Mesothelial cell of epicardium (in vitro differentiated cells): ENCODE measurements at places on chromosomes 2 and 18.

- no peak for DNase-seq
These were observed 145.6 kb downstream of the PLCL1 start for GRCh38 chr2:197950006-197950405.

- DNase-seq: no peak
These were observed 15.5 kb upstream of the METTL21A start for GRCh38 chr2:207640661-207641060.

DNA sequence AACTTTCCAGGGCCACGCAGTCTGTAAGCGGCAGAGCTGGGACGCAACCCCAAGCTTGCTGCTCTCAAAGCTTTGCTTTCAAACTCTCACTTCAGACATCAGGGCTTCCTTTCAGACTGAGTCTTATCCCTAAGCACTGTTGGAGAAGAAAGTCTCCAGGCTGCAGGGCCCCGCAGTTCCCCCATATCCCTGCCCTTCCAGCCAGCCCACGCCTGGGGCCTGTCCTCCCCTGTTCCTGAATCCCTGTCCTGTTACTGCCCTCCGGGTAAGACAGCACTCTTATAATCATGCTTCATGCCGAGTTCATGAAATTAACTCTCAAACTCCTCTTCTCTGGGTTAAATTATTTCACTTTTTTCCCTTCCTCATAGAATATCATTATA is 37.9 kb downstream of the HPCAL1 start:
- DNase-seq: no peak

- no peak for DNase-seq
These were observed 10.9 kb downstream of the WIPF1 start for GRCh38 chr2:174586418-174587295.

DNA sequence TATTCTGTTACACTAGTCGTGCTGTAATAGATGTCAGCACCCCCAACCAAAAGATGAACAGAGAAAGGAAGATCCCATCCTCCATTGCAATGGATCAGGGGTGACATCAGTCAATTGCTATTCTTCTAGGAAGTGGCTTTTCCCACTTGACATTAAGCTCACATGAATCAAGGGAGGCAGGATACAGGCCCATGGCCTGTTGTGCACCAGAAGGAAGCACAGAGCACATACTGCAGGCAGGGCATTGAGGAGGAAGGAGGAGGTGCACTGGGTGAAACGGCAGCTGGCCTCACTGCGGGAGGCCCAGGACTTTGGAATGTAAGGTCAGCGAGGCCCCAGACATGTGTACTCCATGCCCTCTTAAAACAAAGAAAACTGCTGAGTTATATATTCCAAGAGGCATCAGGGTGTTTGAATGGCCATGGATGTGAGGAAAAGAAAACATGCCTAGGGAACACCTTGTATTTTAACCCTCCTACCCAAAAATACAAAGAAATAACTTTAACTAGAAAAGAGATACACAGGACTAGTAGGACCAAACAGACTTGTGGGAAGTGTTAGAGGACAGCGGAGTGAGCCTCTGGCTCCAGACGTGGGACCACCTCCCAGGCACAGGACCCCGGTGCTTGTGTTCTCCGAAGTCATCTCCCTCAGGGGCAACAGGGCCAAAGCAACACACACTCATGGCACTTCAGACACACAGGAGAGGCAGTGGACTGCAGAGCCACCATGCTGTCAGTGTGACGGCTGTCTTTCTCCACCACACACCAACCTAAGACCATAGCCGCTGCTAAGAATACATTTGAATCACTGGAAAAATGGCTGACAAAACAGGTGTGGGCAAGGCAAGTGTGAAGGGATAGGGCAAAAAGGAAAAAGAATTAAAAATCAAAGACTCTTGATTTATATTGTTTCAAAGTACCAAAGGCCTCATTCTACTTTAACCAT is 51.4 kb upstream of the RIOK3 start:
- no peak for DNase-seq

- DNase-seq: no peak
These were observed 126.3 kb downstream of the C2orf74 start for GRCh38 chr2:61288070-61288841.

GRCh38 chr2:39007875-39008504 is 112.9 kb downstream of the SOS1 start:
- no peak for DNase-seq

- no peak for DNase-seq
These were observed 76.2 kb downstream of the FAM168B start for GRCh38 chr2:131016826-131017741.

DNA sequence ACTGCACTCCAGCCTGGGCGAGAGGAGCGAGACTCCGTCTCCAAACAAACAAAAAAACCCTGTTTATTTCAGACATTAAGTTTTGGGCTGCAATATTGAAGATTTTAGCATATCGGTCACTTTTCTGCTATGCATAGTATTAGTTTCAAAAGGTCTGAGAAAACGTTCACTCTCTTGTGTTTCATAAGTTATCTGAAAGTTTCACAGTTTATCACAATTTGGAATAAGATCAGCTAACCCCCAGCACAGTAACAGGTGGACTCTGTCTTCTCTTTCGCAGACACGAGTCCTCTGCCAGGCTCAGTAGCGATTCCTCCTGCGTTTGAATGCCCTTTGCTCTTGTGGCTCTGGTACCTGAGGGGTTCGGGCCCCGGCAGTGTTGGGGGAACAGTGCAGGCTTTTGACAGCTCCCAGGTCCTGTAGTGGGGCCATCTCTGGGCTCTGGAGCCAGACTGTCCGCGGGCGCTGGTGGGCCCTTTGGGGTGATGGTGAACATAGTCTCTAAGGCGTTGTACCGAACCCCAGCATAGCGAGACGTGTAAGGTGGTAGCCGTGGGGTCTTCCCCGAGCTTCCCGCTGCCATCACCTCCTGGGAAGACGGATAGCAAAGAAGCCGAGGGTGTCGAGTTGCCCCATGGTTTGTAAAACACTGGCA is 20.4 kb downstream of the NFATC1 start:
- no peak for DNase-seq

GRCh38 chr18:10271481-10271880 is 183.0 kb upstream of the APCDD1 start:
- DNase-seq: no peak

GRCh38 chr18:260547-260946 is 7.3 kb downstream of the THOC1 start:
- no peak for DNase-seq

DNA sequence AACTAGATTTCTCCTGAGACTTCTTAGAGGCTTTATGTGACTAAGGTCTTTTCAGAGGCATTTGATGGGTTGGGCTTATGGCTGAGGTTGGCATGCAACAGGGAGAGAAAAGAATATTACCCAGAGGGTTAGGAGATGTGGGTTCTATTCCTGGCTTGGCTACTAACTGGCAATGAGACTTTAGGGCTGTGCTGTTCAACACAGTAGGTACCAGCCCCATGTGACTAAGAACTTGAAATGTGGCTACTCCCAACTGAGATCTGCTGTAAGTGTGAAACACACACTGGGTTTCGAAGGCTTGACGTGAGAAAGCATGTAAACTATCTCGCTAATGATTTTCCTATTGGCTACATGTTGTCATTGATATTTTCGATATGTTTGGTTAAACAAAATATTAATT is 324.9 kb upstream of the SLC14A2 start:
- no peak for DNase-seq

GRCh38 chr18:21943456-21943855 is 202.9 kb downstream of the MIB1 start:
- no peak for DNase-seq

DNA sequence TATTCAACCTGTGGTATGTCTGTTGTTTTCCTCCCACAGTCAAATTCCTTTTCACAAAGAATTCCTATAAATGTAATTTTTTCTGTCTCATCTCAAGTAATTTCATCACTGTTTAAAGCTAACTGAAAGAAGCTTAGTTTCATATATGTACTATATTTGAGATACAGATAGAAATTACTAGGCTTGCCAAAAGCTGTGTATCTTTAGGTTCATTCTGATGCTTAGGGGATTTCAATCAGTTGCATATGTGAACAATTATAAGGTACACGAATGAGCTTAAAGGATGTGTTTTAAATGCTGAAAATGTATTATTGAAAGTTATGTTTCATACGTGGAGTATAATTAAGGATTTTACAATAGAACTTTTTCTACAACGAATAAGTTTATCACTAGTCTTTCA is 59.2 kb upstream of the DSG1 start:
- DNase-seq: no peak

DNA sequence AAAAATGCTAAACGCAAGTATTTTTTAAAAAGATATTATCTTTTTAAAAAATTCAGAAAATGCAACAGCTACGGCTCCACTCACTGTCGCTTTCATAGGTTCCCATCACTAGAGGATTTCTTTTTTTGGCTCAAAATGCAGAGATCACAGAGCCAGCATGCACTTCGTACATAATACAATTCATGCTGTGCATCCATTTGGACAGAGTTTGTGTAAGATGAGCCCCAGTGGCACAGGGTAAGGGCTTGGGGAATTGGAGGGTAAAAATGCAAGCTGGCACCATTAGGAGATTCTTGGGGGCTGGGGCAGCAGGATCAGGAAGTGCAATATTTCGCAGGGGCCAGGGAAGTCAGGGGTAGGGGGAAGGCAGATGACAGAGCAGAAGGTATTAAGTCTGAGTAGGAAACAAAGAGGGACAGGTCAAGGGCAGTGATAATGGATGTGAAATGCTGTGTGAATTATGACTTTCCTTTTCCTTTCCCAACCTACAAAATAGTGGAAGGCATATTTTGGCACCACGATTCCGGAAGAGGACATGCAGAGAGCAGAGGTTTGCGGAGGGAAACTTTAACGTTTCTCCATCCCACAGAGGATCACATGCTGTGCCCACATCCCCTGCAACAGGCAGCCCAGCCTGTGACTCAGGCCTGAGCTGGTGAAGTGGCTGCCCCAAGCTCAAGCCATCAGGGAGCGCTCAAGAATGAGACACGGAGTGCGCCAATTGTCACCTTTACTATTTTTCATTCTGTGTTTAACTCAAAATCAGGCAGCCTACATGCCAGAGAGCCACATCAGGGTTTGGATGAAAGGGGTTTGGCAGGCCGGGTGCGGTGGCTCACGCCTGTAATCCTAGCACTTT is 4.7 kb downstream of the CAPG start:
- no peak for DNase-seq

- no peak for DNase-seq
These were observed 255.1 kb upstream of the THUMPD2 start for GRCh38 chr2:40034198-40034597.

- no peak for DNase-seq
These were observed 6.2 kb upstream of the MYL12B start for GRCh38 chr18:3255611-3256165.

- no peak for DNase-seq
These were observed 75.7 kb downstream of the CHST9 start for GRCh38 chr18:27109451-27109850.

- no peak for DNase-seq
These were observed 5.2 kb upstream of the RMC1 start for GRCh38 chr18:23498117-23498516.

- DNase-seq: no peak
These were observed 1.5 kb downstream of the CTDSP1 start for GRCh38 chr2:218400930-218401881.

DNA sequence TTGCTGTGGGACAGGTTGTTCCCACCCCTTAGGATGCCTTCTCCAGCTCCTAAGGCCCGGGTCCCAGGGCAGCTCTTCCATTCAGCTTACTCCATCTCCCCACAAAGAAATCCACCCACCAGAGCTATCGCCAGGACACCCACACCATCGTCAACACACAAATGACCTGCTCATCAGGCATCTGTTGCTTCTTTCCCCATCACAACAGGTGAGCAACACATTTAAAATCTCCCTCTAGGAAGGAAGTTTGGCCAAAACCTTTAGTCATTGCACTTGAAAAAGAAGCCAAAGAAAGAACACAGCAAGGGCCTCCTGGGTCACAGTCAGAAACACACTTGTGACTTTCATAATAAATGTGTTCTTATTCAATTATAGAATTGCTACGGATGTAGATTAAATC is 289.0 kb downstream of the PIEZO2 start:
- DNase-seq: no peak

GRCh38 chr2:239934571-239935171 is 90.5 kb downstream of the NDUFA10 start:
- no peak for DNase-seq

GRCh38 chr2:185373229-185373628 is 365.4 kb upstream of the FSIP2 start:
- no peak for DNase-seq

DNA sequence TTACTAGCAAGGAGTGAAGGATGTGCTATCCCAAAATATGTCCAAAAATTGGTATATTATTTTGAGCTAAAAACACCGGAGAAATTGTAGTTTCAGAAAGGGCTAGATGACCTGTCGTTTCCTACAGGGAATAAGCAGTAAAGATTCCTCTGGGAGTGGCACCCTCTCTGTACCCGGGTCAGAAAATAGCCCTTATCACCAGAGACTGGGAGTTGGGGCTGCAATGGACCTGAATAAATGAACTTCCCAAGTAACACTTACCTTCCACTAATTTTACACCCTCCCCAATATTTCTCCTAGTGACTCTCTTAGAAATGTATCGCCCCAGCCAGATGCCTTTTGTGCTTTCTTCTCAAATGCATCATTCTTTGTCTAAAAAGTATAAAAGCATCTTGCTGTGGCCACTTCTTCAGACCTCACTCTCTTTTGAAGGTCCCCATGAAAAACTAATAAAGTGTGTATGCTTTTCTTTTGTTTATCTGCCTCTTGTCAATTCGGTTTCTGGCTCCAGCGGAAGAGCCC is 734 bp upstream of the RMC1 start:
- DNase-seq: no peak

- no peak for DNase-seq
These were observed 47.3 kb upstream of the TACR1 start for GRCh38 chr2:75246441-75247167.

- DNase-seq: no peak
These were observed 276.0 kb downstream of the MTX2 start for GRCh38 chr2:176544991-176545956.

DNA sequence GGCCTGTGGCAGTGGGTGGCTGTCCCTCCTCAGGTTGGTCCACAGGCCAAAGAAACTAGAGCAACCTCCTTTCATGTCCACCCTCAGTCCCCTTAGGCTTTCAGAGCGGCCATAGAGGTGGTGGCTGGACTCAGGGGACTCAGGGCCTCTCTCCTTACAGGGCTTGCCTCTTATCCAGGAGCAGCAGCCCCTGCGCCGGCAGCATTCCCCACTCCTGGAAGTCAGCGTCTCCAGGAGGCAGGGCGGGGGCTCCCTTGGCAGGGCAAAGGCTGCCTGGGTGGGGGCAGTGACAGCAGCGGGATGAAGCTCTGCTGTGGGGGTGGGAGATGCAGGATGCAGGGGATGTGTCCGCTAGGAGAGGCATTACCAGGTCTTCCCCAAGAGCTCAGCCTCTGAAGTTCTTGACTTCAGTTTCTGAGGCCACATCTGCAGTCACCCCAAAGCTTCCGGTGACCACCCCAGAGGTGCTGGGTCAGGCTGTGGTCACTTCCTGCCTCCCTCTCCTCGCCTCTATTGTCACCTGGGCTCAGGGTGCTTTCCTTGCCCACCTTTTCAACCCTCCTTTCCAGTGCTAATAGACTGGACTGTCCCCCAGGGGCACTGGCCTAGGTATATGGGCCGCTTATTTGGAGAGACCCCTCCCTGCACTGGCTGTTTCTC is 8.6 kb upstream of the GPR55 start:
- no peak for DNase-seq

GRCh38 chr2:10504370-10504993 is 56.4 kb upstream of the ODC1 start:
- DNase-seq: no peak

GRCh38 chr18:8413751-8414150 is 195.5 kb upstream of the RAB12 start:
- DNase-seq: no peak

- no peak for DNase-seq
These were observed 101.8 kb downstream of the RNF152 start for GRCh38 chr18:61791031-61791430.

- DNase-seq: no peak
These were observed 211.0 kb downstream of the ZNF521 start for GRCh38 chr18:25140962-25141308.
